ENCODE measurements at places on chromosomes 1 and 21.

DNA sequence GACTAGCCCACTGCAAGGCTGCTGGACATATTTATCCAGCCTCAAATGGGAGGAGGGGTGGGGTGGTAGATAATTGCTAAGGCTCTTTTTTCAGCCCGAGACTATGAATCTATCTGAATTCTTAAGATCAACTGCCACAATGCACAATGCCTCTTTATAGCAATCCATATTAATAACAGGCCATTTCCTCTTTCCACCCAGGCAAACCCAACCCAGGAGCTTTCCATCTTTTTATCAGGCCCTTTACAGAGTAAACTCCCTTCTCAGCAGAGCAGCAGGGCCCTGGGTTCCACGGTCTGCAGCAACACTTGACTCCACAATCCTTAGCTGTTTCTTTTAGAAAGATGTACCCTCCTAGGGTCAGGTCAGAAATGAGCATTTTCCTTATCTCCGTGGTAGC lies 806 bp downstream of the DDOST start:
- DNase-seq: no peak

- no peak for DNase-seq
These were observed 60.3 kb downstream of the TBX19 start for GRCh38 chr1:168340781-168341482.

- no peak for DNase-seq
These were observed 559.3 kb upstream of the ZRANB2 start for GRCh38 chr1:71640116-71640515.

DNA sequence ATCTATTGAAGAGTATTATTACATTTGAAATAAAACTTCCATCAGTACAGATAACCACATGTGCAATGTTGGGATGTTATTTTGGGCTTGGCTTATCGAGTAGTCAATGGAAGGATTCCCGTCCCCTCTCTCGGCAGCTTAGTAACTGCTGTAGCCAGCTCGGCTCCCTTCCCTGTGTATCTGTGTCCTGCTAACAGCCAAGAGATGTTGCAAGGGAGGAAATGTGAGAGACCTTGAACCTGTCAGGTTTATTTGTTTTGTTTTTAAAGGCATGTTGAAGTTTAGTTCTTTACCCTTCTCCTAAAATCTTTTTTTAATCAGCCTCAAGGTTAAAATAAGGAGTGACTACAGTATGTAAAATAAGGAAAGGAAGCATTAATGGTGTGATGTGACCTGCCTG lies 13.6 kb upstream of the TARS2 start:
- no peak for DNase-seq

GRCh38 chr1:20615946-20616846 lies 17.1 kb upstream of the PINK1 start:
- no peak for DNase-seq

- no peak for DNase-seq
These were observed 81.4 kb downstream of the SLC44A5 start for GRCh38 chr1:75529488-75529887.

- DNase-seq: no peak
These were observed 157.8 kb downstream of the PCBP3 start for GRCh38 chr21:45801129-45801964.

GRCh38 chr1:170461762-170462384 lies 70.1 kb upstream of the GORAB start:
- DNase-seq: no peak

DNA sequence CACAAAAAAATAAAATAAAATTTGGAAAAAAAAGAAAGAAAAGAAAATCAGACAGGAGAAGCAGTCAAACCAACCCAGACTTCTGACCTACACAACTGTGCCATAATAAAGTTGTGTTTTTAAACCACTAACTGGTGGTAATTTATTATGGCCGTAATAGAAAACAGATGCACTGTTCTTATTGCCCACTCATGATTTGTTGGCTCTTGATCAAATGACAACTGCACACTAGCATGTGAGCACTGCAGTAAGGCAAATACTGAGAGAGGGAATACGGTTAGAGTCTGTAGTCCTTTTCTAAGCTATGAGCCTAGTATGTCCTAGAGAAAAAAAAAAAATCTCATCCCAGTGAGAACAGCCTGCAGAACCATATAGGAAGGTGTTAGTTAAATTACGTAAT lies 61.2 kb upstream of the TNR start:
- no peak for DNase-seq

GRCh38 chr1:212309967-212310366 lies 24.8 kb downstream of the PPP2R5A start:
- no peak for DNase-seq

DNA sequence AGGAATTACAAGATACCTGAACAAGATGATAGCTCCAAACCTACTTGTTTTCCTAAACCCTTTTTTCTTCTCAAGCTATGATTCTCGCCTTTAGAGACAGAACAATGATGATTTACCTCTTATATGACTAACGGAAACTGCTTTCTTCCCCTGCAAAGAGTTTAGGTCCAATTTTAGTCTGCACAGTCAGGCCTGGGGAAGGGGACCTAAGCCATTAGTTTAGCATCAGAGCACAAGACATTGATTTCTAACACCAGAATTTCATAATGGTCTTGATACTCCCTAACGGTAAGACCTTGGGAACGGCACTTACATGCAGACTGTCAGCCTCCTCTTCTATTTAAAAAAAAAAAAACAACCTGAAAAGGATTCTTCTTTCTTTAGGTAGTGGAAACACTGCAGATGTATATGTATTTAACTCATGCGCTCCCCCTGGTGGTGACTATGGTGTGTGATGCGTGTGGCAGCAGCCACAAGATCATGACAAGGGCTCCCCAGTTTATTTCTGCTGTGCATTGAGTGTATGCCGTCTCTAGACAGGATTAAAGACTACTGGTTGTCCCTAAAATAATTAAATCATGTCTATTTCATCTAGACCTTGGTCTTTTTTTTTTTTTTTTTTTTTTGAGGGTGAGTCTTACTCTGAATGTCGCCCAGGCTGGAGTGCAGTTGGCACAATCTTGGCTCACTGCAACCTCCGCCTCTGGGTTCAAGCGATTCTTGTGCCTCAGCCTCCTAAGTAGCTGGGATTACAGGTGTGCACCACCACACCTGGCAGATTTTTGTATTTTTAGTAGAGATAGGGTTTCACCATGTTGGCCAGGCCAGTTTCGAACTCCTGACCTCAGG lies 37.3 kb upstream of the TMEM222 start:
- peak; percentile 24 for DNase-seq

- no peak for DNase-seq
These were observed 51.4 kb upstream of the RGS1 start for GRCh38 chr1:192524223-192524622.

DNA sequence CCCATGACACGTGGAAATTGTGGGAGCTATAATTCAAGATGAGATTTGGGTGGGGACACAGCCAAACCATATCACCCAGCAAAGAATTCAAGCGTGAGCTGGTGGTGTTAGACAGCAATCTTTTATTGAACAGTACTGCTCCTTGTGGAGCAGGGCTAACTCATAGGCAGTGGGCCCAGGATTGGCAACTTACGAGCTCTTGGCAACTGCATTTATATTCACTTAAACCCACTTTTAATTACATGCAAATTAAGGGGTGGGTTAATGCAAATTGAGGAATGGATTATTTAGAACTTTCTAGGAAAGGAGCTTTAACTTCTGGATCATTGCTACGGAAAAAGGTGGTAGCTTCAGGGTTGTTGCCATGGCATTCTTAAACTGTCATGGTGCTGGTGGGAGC lies 135.6 kb upstream of the KAZN start:
- no peak for DNase-seq

- DNase-seq: no peak
These were observed 1.9 kb downstream of the BTBD19 start for GRCh38 chr1:44810101-44810761.

DNA sequence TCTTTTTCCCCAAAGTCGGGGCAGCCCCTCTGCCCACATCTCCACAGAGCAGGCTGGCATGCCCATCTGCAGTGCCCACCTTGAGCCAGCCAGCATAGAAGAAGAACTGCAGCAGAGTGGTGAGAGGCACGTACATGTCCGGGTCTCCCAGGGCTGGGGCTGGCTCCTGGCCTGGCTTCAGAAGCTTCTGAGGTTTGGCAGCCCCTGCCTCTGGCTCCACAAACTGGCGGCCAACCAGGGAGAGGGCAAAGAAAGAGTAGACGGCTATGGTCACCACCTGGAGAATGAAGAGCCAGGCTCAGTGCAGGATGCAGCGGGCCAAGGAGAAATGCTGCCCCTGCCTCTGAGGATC lies 3.0 kb downstream of the BEST4 start:
- DNase-seq: no peak

DNA sequence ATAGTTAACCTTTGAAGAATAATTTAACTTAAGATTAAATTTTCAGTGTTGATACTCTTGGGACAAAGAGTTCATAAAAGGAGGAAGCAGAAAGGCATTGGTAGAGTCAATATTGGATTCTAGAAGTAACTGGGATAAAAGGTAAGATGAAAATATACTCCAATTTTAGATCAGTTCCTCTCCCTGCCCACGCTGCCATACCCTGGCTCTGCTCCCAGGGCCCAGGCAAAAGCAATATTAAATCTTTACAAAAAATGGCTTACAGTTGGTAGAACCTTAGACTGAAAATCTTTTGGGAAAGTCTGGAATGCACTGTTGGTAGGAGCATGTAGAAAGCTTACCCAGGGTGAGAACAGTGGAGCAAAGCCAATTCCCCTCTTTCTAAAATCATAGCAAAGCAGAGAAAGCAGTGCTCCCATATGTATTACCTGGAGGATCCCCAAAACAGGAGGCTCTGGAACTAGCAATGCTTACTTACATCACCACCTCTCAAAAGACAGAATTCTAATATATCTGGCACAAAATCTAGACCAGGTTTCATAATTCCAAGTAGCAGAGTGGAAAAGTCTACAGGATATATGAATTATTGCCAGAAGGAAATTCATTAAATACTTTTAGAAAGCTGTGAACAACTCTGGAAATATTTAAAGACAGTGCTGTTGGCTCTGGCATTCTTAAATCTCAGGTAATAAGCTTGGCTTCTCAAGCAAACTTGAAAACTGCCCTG lies 24.5 kb downstream of the KIAA0319L start:
- DNase-seq: no peak

DNA sequence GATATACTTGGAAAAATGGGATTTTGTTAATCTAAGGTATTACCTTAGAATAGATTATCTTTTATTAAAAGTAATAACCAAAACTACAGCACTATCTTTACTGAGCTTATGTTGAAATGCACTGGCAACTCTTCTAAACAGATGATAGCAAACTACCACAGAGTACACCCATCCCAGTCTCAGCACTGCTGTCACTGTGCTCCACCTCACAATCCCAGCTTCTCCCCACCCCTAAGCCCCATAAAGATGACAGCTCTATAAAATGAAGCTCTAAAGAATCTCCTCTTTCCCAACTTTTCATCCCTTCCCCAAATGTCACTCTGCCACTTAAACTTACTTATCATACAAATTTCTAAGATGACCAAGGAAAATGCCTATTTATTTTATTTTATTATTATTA lies 6.4 kb downstream of the DSTYK start:
- no peak for DNase-seq

- DNase-seq: no peak
These were observed 82.1 kb downstream of the VPS26C start for GRCh38 chr21:37184784-37185593.

DNA sequence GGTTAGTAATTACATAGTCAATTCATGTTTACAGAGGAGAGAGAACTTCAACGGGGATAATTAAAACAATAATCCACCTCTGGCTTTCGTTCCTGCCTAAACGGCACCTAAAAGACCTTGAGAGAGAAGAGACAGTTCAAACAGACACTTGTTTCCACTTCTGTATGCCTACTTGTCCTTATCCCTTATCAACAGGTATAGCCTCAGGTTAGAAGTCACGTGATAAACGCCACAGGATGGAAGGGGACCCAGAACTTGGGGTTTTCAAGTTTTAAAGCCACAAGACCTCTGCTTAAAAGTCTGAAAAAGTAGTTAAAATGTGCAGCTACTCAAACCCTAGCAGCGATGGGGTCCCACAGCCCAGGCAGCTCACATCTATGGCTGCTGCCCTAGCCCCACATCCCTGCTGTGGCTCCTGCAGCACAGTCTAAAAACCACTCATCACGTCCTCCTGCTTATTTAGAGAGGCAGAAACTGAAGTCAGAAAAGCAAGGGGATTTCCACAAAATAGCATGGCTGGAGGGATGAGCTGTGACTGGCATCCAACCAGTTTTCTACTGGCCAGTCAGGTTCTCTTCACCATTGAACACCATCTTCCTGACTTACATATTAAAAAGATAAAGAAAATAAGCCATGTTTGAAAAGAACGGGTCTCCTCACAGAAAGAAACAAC lies 51.2 kb upstream of the SEC16B start:
- peak; percentile 5 for DNase-seq

DNA sequence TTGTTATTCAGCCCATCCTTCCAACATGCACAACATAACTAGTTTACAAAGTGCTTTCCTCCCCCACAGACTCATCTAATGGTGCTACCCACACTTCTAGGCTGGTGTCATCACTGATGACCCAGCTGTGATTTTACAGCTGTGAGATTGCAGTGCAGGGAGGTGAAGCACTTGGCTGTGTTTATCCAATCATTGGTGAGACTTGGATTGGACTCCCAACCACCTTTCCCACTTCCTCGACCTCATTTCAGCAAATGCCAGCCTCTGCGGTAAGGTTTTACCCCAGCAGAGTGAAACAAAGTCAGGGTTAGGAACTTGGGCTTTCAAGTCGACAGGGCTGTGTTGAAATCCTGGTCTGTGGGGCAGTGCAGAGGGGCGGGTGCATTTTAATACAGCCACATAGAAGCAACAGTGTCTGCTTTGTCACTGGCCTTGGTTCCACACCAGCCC lies 22.1 kb downstream of the ECHDC2 start:
- no peak for DNase-seq

GRCh38 chr1:44641126-44642102 lies 32.9 kb downstream of the TMEM53 start:
- DNase-seq: no peak

- no peak for DNase-seq
These were observed 9.8 kb upstream of the TCEA3 start for GRCh38 chr1:23434260-23434775.

- DNase-seq: no peak
These were observed 250.9 kb upstream of the PBX1 start for GRCh38 chr1:164308101-164308500.

GRCh38 chr1:33965086-33965485 lies 101.2 kb downstream of the HMGB4 start:
- DNase-seq: no peak
